ENCODE measurements at places on chromosomes 16 and 17.

DNA sequence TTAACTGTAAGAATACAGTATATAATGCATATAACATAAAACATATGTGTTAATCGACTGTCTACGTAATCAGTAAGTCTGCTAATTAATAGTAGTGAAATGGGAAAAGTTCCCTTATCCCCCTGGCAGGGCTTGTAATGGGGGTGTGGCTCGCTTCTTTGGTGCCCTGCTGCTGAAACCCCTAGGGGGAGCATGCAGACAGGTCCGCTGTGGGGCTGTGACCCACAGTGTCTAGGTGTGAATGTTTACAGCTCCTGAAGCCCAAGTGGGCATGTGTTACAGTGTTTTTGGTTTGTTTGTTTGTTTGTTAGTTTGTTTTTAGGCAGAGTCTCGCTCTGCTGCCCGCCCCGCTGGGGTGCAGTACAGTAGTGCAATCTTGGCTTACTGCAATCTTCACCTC is 495.7 kb downstream of the SHISA9 start:
- DNase-seq = no peak

GRCh38 chr17:50105811-50106210 is 10.7 kb downstream of the PDK2 start:
- no peak for DNase-seq

GRCh38 chr16:58464047-58464915 is 35.7 kb upstream of the NDRG4 start:
- no peak for DNase-seq

DNA sequence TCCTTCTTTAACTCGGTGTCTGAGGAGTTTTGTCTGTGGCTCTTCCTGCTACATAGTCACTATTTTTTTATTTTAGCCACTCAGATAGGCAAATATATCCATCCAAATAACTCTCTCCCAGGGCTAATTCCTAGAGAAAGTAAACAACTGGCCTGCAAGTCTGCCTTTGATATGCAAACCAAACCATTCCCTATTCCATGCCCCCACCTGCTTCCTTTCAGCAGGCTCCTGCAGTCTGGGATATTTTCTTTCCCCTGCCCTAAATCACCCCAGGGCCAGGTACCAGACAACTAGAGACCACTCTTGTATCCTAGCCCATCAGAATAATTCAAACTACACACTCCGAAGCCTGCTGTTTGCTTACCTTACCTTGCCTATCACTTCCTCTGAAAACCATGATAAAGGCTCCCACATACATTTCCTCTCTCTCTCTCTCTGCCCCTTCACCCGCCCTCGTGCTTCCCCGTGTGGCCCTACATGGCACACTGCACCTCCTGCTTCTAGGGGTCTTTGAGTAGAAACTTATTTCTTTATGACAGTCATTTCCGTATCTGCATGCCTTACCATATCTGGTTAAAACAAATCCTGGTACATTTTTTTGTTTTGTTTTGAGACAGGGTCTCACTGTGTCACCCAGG is 8.3 kb downstream of the CD300H start:
- no peak for DNase-seq

DNA sequence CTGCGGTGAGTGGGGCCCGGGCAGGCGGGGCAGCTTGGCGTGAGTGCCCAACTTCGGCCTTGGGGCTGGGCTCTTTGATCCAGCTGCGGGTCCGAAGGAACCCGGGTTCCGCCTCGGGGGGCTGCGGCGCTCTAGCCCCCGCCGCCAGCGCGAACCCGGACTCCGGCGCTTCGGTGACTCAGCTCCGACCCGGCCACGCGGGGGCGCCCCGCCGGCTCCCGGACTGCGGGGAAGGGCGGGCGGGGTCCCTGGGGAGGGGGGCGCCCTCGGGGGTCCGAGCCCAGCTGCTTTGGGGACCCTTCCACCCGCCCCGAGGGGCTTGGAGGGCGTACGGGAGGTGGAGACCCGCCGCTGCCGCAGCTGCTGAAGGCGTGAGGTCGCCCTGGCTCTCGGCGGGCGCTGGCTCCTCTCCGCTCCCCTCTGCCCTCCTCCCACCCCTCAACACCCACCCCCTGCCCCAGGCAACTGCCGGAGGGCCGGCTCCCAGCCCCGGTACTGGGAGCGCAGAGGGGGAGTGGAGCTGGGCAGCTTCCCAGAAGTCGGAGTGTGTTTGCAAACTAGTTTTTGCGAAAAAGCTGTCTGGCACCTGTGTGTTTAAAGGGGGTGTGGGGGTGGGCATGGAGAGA is 516 bp downstream of the CPNE2 start:
- peak; percentile 36 for DNase-seq

GRCh38 chr17:59572301-59572924 is 7.0 kb downstream of the DHX40 start:
- peak; percentile 19 for DNase-seq

GRCh38 chr17:44223541-44224071 is 4.1 kb upstream of the UBTF start:
- DNase-seq = no peak

DNA sequence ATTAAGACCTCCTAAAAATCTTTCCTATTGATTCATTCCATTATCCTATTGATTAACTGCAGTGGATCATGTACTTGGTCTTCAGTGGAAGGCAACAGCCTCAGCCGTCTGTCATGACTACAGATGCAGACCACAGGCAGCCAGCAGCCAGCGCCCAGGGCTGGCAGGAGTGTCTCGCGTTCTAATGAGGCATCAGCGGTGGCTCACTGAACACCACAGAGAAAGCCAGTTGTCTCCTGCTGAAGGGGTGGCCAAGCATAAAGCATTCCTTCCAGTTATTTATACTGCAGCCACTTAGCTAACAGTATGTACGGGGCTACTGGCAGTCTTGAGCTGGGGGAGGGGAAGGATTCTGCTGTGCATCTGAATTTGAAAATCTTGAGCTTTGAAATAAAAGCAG is 214.3 kb downstream of the IRX3 start:
- no peak for DNase-seq

- DNase-seq = peak; percentile 38
Measured at GRCh38 chr16:67029254-67030096, 526 bp downstream of the CBFB start.

DNA sequence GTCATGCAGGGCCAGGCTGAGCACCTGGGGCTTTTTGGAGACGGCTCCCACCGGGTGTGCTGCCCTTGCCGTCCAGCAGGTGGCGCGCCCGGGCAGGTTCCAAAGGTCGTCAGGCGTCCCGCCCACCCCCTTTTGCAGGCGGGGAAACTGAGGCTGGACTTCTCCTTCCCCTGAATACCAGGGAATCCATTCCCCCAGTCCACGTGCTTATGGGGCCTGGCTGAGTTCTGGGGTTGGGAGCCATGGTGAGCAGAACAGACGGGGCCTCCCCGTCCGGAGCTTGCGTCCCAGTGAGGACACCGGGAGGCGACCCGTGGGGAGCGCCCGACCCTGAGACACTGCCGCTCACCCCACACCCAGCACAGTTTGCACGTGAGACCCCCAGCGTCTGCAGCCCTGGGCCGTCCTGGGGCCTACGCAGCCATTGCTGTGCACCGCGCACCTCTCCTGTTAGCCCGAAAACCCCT is 51.8 kb upstream of the JPH3 start:
- DNase-seq = peak; percentile 66

- DNase-seq = no peak
Measured at GRCh38 chr17:34667656-34668055, 88.3 kb downstream of the TMEM132E start.

DNA sequence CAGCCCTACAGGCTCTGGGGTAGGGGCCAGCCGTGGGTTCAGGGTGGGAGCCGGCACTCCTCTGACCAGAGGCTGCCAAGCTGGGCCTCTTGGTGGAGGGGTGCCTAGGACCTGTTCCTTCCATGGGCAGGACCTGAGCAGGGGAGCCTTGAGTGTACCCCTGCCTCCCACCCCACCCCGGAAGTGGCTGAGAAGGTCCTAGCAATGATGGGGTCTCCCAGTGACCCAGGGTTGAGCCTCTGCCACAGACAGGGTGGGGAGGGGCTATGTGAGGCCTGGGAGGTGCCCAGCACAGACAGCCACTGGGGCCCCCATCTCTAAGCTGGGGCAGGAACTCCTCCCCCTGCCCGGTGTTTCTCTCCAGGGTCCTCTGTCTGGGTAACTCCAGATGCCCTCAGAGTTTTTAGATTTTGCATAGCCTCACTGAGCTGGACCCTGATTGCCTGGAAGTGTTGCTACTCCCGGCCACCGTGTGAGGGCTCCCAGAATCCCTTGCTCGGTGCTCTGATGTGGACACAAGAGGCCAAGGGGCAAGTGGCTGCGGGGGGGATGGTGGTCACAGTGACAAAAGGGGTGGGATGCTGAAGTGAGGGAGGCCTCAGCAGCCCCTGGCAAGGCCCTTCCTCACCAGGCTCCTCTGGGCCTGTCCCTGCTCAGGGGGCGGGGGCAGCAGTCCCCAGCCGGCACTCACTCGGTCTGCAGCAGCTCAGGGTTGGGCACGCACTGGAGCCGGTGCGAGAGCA is 6.4 kb upstream of the MTSS2 start:
- DNase-seq = no peak

DNA sequence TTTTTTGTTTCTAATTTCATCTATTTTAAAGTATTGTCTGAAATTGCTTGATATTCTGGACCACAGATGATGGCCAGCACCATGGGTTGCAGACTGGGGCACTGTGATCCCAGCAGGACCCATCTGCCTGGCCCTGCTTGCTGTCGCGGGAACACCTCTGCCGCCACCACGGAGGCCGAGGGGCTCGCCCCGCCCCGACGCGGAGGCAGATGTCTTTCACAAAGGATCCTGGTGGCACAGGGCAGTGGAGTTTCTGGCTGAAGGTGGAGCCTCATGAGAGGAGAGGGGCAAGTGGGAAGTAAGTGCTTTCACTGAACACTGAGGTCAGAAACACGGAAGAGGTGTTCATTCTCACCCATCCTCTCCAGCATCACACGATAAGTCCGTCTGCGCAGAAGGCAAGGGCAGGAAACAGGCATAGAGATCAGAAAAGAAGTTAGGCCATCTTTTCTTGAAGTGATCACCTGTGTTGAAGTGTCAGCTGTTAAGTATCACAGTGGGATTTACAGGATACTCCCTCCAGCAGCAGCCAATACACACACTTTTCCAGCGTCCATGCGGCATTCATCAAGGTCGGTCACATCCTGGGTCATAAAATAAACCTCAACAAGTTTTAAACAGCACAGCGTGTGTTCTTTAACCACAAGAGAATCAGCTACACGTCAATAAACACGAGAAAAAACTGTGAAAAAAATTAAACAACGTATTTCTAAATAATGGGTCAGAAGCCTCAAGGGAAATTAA is 194.5 kb downstream of the RPTOR start:
- DNase-seq = no peak

- DNase-seq = no peak
Measured at GRCh38 chr17:75553295-75554110, 28.0 kb downstream of the LLGL2 start.

DNA sequence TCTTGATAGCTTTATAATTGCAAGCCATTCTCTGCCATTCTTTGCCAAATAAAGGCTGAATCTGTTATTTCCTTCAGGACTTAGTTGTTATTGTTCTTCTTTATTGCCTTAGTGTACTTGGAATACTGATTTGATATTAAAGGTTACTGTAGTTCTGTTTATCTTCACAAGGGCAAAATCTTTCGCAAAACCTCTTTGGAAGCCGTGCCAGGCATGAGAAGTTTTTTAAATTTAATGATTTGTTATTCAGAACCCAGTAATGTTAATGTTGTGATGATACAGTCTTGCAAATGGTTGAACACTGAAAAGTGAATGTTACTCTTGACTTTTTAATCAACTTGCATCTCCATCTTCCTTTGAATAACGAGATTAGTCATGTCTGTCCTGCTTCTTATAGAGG is 1225.2 kb upstream of the GOT2 start:
- no peak for DNase-seq

DNA sequence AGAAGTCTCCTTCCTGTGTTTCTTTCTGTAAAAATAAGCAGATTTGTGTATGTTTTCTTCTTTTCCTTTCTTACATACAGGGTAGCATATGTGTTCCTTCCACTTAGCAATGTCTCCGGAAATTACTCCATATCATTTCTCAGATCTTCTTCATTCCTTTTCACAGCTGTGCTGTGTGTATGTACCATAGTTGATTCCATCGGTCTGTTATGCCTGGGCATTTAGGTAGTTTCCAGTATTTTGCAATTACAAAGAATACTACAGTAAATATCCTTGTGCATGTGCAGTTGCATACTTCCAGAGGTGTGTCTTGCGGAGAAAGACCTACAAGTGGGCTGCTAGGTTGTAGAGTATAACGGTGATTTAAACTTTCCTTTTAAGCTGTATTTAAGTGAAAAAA is 69.8 kb downstream of the CLEC16A start:
- DNase-seq = no peak

DNA sequence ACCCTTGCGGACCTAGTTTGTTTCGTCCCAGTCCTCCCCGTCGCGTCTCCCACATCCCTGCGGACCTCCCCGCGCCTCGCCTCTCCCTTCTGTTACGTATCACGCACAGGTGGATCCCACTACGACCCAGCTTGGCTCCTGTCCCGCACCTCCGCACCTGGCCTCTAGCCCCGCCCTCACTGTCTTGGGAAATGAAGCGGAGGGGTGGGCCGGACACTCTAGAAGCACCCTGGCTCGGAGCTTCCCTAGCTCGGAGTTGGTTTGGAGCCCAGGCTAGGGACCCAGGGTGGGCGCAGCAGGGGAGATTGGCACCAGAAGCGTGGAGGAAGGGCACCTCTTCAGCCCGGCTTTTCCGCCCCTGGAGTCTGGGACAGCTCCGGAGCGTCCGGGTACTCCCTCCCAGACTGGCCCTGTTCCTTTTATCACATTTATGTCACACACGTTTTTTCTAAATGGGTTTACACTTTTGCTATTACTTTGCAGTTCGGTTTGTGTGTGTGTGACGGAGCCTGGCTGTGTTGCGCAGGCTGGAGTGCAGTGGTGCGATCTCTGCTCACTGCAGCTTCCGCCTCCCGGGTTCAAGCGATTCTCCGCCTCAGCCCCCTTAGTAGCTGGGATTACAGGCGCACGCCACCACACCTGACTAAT is 1.4 kb upstream of the CEMP1 start:
- peak; percentile 41 for DNase-seq

- peak; percentile 98 for DNase-seq
Measured at GRCh38 chr17:76506408-76507345, 5.5 kb upstream of the RHBDF2 start.

DNA sequence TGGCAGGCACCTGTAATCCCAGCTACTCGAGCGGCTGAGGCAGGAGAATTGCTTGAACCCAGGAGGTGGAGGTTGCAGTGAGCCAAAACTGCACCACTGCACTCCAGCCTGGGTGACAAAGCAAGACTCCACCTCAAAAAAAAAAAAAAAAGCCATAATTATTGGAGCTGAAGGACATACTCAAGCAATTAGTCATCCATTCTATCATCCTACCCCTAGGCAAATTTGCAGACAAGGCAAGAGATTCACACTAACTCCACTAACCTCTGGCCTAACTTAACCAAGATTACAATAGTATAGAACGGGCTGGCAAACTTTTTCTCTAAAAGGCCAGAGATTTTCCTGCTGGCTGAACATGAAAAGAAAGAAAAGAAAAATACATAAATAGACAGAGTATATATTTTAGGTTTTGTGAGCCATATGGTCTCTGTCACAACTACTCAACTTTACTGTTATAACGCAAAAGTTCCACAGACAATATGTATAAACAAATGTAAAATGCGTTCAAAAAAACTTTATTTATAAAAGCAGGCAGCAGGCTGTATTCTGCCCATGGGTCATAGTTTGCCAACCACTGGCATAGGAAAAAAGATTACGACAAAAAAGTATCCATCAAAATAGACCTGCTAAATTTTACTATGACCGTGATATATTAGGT is 29.7 kb downstream of the BRIP1 start:
- no peak for DNase-seq

Data from stimulated activated CD4-positive, alpha-beta T cell treated with anti-CD3 and anti-CD28 coated beads, Interleukin-12 subunit alpha, Interleukin-12 subunit beta, amount 100 ng/mL, for 48 hours (primary cell).